ENCODE measurements at places on chromosomes 6 and 20.
A peak's percentile ranks its signal among the peaks of the same experiment; 100 is the strongest.

- DNase-seq: no peak
Observed at GRCh38 chr6:11701573-11701972, 77.0 kb downstream of the ADTRP start.

DNA sequence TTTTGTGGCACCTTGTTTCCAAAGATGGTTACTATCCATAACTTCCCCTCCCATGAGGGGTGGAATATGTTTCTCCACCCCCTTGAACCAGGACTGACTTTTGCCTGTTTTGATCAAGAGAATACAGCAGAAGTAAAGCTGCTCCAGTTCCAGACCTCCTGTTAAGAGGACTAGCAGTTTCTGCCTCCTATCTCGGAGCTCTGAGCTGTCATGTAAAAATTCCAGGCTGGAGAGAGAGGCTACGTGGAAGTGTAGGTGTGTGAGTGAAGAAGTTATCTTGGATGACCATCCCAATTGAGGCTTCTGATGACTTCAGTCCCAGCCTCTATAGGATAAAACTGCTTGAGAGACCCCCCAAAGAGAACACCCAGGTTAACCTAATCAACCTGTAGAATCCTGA lies 511.7 kb upstream of the IMPG1 start:
- DNase-seq: no peak

- no peak for DNase-seq
Observed at GRCh38 chr6:22333802-22334201, 37.0 kb upstream of the PRL start.

GRCh38 chr6:99359800-99360199 lies 10.3 kb upstream of the FAXC start:
- no peak for DNase-seq

DNA sequence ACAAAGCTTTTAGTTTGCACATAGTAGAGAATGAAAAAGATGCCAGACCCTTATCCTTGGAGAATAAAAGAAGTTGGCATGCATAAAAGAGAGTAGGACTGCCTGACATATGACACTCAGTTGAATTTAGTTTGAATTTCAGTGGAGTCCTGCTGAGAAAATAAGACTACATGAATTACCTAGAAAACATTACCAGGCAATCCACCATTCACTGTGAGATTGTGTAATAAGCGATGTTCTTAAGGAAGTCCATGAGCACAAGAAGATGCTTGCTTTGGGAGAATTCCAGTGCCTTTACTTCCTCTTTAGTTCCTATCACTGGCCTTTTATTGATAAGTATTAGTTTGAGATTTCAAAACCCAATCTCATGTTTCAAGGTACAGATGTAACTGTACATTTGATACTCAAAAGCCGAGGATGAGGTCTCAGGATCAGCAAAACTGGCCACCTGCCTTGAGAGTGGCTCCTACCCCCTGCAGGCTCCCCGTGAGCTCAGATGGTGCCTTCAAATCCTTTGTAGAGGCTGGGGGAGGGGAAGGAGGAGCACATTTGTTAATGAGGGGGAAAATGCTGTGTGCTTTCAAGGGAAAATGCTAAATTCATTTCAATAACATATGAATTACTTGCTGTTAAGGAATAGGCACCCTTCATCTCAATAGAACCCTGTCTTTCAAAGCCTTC lies 11.2 kb upstream of the UNC93A start:
- no peak for DNase-seq

DNA sequence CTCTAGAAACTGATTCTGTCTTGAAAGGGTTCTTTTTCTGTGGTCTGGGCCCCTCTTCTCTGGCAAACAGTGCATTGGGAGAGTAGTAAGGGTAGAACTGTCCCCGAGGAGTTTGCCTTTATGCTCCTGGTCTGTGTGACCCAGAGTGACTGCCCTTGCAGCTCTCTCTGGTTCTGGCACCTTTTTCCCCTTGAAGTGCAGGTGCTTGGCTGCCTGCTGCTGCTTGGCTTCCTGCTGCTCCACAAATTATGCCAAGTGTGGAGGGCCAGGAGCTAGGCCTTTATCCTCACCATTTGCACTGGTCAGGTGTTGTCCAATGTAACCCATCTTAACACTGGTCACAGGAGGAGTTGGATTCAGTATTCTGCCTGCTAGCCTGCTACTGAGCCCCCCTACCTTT lies 11.2 kb downstream of the KIZ start:
- no peak for DNase-seq

- DNase-seq: no peak
Observed at GRCh38 chr20:62762376-62762775, 33.9 kb upstream of the MRGBP start.

GRCh38 chr6:37396571-37397180 lies 36.3 kb upstream of the CMTR1 start:
- no peak for DNase-seq

DNA sequence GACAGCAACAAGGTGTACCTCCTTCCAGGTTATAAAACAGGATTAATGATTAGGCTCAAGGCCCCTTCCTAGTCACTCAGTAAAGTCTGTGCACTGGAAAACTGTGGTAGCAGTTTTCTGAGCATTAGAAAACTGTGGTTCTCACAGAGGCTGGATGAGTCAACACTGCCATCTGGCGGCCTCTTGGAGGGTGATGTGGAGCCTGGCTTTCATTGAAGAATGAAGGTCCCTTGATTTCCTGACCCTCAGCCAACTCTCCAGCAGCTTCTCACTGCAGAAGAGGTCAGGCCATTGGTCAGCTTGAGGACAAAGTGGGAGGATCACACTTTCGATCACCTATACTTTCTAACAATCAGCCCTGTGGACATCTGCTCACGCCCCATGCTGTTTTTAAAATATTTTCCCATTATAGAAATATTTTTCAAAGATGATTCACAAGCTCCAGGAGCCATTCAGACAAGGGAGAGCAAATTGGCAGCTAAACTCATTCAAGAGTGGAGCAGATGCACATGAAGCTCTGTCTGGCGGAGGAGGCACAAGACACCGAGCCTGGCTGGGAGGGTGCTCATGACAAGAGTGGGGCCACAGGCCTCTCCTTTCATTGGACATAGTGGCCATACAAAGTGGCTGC lies 23.2 kb downstream of the PSMB1 start:
- DNase-seq: no peak

GRCh38 chr6:6003621-6004366 lies 2.9 kb downstream of the NRN1 start:
- DNase-seq: no peak

GRCh38 chr6:73747289-73747688 lies 51.3 kb downstream of the CD109 start:
- DNase-seq: no peak

- DNase-seq: no peak
Observed at GRCh38 chr20:23397961-23398360, 23.3 kb downstream of the NAPB start.

GRCh38 chr6:41958022-41958856 lies 16.6 kb upstream of the CCND3 start:
- DNase-seq: no peak

- no peak for DNase-seq
Observed at GRCh38 chr6:23106951-23107350, 537.6 kb downstream of the HDGFL1 start.

DNA sequence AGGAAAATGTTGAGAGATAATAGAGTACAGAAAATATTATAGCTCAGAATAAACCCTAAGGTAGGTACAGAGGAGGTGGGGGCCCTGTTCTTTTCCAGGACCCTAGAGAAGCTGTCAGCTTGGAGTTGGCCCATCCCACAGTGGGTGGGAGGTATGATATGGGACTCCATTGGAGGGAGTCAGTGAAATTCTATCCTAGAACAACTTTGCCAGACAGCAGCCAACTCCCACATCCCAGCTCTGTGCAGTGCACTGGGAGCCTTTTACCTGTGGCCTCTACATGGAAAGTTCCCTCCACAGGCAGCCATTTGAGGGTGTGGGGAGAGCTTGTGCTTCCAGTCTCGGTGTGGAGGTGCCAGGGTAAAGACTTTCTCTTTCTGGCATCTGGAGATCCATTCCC lies 36.8 kb upstream of the CLIC5 start:
- no peak for DNase-seq

- DNase-seq: peak; percentile 12
Observed at GRCh38 chr20:33964441-33964840, 29.3 kb upstream of the RALY start.

DNA sequence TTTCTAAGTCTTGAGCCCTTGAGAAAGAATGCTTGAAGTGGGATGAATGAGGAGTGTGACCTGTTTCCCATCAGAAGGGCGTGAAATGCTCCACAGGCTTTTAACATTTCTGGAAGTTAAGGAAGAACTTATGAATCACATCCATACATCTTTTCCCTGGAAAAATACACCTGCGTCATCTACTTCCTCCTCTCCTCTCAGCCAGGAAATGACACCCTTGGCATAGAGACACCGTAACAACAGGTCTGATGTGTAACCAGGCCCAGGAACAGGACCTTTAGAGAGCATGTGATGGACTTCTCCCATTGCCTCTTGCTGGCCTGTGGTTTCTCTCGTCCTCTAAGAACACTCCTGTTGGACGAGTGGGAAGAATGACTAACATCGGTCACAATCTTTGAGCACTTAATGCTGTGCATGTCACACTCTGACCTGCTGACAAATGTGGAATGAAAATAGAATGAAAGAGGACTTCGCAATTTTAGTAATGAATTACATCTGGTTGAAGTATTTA lies 28.5 kb upstream of the CITED2 start:
- DNase-seq: no peak

DNA sequence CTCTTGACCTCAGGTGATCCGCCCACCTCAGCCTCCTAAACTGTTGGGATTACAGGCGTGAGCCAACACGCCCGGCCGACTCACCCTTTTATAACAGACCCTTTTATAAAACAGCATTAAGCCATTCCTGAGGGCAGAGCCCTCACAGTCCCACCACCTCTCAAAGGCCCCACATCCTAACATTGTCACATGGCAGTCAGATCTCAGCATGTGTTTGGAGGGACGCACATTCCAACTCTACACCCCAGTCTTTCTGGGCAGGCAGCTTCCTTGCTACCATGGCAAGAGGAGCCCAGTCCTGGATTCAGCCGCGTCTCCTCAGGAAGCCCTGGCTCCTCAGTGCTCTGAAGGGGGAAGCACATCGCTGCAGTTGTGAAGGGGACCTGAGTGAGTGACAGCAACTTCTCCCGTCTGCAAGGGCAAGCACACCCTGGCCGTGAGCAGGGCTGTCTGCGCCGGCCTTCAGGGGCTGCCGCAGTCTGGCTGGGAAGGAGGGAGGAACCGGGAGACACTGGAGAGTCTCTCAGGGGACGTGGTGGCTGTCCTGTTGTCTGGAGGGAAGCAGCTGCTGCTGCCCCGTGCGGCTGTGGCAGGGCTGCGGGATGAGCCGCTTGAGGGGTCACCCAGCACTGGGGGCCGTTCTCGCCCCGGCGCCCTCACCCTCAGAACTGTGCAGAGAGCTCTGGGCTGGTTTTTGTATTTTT lies 15.9 kb downstream of the OSBPL2 start:
- DNase-seq: no peak

GRCh38 chr6:143261899-143262436 lies 188.5 kb downstream of the ADAT2 start:
- DNase-seq: no peak

DNA sequence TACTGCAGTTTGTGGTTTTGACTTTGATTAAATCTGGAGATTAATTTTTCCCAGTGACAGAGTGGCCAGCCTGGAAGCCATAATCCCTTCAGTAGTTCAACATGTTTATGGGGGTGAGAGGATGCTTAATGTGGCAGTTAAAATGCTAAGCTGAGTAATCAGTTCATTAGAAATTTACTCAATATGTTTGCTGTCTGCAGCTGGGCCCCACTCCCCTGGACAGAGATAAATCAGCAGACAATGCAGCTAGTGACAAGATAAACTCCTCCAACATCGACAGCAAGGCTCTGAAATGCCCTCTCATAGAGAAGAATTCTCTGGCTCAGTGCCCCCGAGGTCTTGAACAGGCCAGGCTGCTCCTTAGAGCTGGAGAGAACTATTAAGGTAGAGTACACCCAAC lies 101.9 kb downstream of the LRFN2 start:
- no peak for DNase-seq

DNA sequence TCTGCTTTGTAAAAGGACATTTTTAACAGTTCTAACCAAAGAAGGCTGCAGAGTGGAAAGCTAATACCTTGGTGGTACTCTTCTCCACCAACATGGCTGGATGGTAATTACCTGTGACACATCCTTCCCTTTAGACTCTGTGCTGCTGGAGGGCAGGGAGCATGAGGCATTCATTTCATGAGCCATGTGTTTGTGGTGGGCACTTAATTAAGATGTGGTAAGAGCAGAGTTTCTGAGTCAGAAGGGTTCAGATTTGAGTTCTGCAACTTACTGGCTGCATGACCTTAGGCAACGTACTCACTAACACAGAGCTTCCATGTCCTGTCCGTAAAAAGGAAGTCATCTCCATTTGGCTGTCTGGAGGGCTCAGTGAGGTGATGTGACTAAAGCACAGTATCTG lies 9.1 kb upstream of the ZNF133 start:
- DNase-seq: no peak

- DNase-seq: no peak
Observed at GRCh38 chr20:59151820-59152219, 11.8 kb upstream of the ZNF831 start.

All from RWPE2 (cell line).